Stimulated activated CD4-positive, alpha-beta T cell treated with anti-CD3 and anti-CD28 coated beads, Interleukin-1b, Interleukin-23, amount 100 ng/mL, for 24 hours (primary cell): ENCODE measurements at places on chromosomes 12 and 14.

DNA sequence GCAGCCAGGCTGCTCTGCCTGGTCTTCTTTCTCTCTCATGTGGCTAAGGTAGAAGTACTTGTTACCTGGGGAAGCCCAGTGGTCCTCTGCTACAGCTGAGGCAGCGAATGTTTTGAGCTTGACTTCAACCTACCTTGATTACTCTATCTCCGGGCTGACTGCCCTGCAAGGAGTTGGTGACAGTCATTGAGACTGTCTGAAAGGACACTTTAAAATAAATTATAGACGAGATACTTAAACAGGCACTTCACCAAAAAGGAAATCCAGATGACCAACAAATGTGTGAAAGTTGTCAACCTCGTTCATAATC lies 474 bp upstream of the CIT start:
- no peak for DNase-seq

GRCh38 chr14:68510201-68511128 lies 282.4 kb downstream of the ZFP36L1 start:
- no peak for DNase-seq

DNA sequence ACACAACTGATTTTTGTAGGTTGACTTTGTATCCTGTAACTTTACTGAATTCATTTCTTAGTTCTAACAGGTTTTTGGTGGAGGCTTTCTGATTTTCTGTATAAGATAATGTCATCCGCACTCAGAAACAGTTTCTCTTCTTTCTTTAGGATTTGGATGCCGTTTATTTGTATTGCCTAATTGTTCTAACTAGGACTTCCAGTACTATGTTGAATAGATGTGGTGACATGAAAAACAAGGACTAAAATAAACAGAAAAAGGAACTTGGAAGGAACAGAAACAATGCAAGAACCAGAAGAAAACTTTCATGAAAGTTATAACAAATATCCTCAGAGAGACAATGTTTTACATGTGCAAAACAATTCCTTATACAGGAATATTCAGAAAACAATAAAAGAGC lies 100.3 kb downstream of the GTF2A1 start:
- DNase-seq = no peak

DNA sequence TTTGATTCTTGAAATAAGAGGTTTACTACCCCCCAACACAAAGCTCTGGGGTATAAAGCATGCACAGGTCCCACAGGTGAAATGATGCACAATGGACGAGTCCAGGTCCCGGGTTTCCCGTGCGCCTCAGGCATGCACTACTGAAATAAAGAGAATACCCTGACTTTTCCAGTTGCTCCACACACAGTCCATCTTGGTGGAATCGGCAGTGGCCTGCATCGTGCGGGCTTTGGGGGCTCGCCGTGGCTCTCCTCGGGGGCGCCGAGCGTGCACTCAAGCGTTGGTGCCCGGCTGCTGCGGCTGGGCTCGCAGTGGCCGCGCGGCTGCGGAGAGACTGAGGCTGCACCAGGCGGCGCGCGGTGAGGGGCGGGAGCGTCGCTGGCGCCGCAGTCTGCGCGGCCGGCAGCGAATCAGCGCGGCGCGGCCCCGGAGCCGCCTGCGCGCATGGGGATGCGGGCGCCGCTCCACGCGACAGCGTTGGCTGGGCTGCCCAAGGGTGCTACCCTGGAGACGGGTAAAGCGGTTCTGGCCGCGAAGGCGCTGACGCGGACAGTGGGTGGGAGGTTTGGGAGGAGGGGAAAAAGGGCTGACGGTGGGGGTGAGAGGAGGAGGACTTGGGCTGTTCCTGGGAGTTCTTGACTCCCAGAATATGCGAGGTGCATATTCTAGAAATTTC lies 53.8 kb upstream of the CCDC175 start:
- no peak for DNase-seq

- no peak for DNase-seq
These were observed 673.9 kb downstream of the FLRT2 start for GRCh38 chr14:86203843-86204242.

GRCh38 chr14:70193396-70193795 lies 4.6 kb upstream of the SLC8A3 start:
- DNase-seq = no peak

GRCh38 chr12:40561395-40561966 lies 130.8 kb upstream of the CNTN1 start:
- DNase-seq = no peak
